ENCODE measurements at places on chromosomes 12 and 14.

GRCh38 chr14:46250113-46250703 is 401.4 kb downstream of the RPL10L start:
- peak; percentile 7 for DNase-seq

DNA sequence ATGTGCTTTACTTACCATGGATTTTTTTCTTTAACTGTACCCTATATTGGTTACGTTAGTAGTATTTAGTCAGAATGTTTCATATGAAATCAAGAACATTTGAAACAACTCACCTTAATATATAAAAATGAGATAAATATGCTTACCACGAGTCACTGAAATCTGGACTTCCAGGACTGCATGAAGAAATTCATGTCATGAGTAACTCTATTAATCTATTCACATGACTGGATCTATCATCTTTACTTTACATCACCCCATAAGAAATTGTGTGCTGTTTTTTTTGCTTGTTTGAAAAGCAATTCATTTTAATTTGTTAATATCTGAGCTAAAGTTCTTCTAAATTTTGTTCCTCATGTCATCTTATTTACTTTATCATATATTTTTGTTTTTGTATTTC is 5.2 kb downstream of the EPYC start:
- DNase-seq: peak; percentile 43

GRCh38 chr14:33768458-33768830 is 182.4 kb downstream of the EGLN3 start:
- DNase-seq: peak; percentile 63

- DNase-seq: no peak
These were observed 235.9 kb downstream of the CPNE8 start for GRCh38 chr12:38669530-38669929.

- DNase-seq: peak; percentile 8
These were observed 20.0 kb downstream of the CIT start for GRCh38 chr12:119857041-119857591.
